ENCODE measurements at places on chromosomes 6 and 20.
A peak's percentile ranks its signal among the peaks of the same experiment; 100 is the strongest.

GRCh38 chr6:113306552-113307145 is 550.5 kb upstream of the MARCKS start:
- DNase-seq = no peak

DNA sequence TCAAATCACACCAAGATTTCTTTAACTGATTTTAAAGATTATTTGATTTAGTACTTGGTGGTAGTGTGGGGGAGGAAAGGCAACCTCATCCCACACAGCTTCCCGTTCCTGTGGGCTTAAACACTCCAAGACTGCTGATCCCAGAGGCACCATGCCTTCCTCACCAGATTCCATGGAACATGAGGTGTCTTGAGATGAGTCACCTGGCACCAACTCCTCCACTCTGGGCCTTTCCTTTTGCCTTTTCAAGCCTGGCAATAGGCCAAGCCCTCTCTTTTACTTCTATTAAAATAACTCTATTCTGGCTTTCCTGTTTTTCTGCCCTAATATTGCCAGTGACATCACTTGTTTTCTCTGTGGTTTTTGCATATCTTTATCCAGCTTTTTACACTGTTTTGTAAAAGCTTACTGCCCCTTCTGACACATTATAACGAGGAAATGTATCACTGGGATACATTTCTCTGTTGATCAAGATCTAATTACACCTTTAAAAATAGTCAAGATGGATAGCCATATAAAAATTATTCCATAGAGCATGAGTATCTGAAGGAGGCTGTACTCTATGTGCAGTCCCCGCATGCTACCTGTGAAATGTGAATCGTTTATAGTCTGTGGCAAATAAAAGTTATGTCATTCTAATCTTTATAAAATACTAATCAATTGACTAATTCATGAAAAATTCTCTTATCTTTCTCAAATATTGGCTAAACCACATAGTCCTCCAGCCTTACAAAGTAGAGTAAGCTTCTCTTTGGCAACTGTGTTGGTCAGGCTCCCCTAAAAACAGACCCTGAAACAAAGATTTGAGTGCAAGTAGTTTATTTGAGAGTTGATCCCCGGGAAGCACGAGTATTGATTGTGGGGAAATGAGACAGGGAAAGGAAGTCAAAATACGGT is 257.8 kb upstream of the KCNQ5 start:
- DNase-seq = peak; percentile 33

- no peak for DNase-seq
Observed at GRCh38 chr6:47714802-47715201, 16.4 kb downstream of the ADGRF4 start.

- no peak for DNase-seq
Observed at GRCh38 chr20:50246367-50247195, 56.0 kb downstream of the CEBPB start.

- DNase-seq = no peak
Observed at GRCh38 chr6:4736371-4736873, 39.8 kb upstream of the CDYL start.

DNA sequence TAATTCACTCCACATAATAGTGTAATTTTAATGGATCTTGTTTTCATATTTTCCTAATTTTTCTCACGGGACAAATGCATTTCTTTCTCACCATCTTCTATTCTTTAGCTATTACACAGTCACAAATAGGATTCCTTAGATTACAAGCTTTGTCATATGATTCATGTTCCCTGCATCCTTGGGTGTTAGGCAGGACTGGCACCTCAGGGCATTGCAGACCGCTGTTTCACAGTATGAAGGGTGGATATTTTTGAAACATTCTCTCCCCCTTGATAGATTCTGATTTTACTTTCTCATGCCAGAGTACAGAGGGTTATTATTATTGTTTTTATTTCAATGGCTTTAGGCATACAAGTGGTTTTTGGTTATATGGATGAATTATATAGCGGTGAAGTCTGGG is 602.5 kb downstream of the PHF3 start:
- no peak for DNase-seq

DNA sequence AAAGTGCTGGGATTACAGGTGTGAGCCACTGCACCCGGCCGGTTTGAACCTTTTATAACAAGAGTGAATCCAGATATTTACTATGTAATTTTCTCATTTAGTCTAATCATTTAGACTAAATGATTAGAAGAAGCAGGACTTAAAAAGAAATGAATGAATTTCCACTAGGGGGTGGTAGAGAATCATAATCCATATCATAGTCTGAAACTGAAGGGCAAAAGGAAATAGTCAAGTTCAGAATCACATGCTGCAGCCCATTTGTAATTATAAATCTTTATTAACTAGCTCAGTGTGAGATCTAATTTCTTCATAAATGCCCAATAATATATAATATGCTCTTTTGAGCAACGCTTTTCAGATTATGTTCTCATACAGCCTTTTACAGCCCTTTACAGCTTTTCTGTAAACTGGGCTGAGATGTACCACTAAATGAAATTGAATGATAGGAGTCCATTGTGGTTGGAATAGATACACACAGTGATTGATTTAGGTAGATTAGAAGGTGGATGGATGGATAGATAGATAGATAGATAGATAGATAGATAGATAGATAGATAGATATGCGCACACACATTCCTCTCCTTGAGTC is 31.8 kb downstream of the PSMB9 start:
- no peak for DNase-seq

DNA sequence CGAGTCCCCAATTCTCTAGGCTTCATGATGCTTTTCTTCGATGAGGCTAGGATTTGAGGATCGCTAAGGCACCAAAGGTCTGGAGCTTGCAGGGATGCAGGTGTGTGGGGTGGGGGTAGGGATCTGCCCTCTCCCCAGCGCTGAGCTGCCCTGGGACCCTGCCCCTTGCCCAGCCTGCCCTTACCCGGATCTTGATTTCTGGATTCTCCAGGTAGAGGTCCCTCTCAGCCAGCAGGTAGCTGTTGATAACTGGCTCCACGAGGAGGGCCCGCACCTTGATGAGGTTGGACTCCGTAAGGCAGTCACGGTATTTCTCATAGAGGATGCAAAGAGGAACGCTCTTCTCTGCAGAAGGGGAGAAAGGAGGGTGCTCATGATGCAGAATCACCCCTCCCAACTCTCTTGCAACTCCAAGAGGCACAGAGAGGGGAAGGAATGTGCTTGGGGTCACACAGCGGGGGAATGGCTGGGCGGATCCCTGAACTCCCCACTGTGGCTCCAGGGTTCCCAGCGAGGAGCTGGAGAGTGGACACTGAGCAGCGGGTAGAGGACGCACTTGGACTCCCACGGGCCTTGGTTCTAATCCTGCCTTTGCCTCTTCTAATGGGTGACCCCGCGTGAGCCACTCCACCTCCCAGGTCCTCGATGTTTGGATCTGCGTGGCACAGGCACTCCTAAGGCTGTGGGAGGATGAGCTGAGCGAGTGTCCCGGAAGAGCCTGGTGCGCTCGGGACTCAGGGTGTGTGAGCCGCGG is 32.7 kb downstream of the TGM2 start:
- DNase-seq = no peak

GRCh38 chr6:163900570-163900969 is 486.1 kb downstream of the QKI start:
- DNase-seq = no peak

GRCh38 chr6:136859430-136859829 is 37.0 kb downstream of the PEX7 start:
- DNase-seq = no peak

DNA sequence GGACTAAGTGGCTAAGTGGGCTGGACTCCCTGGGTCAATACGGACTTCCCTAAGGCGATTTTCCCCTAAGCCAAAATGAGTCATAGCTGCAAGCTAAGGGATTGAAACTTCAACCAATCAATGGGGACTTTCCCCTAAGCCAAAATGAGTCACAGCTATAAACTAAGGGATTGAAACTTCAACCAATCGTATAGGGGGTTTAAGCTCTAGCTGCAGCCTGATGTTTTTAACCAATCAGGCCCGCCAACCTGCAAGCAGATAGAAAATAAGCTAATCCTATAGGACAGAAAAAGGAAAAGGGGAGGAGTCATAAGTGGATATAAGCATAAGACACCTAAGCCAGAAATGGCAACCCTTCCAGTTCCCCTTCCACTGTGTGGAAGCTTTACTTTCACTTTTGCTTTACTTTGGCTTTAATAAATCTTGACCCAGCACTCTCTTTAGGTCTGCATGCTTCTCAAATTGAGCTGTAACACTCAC is 655.0 kb upstream of the HS3ST5 start:
- DNase-seq = no peak

- no peak for DNase-seq
Observed at GRCh38 chr6:152824666-152825065, 74.1 kb downstream of the VIP start.

DNA sequence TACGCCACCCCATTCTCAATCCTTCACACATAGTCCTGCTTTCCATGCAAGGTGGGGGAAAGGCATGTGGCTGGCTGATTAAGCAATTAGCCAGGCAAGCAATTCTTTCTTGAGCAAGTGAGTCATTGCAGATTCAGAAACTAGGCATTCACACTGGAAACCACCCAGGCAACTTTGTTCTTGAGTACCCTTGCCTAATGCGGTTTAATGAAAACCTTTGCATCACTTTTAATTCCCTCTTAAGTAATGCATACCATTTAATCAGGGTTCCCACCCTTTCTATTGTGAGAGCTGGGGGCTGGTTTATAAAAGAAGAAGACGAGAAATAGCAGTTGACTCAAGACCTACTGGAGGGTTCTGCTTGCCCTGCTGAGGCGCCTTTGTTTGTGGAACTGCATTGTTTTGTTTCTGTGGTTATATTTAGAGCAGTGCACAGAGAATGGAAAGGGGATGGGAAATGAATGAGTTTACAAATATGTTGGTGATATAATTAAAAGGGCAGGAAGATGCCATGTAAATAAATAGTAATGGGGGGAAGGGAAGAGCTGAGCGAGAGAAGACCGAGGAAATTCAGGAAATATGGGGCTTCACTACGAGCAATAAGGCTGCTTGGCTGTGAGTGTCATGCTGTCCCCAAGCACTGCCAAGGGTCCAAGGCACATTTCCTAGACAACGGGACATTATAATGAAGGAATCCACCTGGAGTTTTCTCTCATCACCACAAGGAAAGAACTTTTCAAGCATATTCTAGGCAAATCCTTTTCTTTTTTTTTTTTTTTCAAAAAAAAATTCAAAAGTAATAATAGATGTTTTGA is 48.8 kb upstream of the TSHZ2 start:
- peak; percentile 9 for DNase-seq

DNA sequence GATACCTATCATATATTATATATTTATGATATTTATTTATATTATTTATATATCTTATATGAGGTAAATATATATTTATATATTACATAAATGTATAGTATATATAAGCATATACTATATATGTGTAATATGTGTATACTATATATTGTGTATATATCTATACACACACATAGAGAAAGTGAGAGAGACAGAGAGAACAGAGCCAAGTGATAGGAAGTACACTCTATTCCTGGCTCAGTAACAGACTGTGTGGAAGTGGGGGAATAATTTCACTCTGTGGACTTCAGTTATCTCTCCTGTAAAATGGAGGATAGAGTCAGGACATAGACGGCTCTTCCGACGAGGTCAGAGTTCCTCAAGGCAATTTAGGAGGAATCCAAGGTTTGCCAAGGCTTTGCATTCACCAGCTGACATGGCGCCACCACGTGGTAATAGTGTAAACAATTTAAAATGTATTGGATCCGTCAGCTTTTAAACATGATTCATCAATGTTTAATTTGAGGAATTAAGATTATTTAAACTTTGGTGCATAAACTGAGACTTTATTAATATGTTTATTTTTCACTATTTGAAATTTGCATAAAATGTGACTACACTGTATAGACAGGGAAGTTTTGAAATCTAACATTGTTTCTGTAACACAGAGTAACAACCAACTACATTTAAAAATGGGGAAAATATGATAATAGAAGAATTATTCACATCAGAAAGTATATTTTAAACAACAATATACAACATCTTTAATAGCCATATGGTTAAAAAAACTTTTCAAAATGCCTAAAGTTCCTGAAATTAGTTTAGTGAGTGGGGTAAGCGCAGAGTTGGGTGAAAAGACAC is 75.4 kb upstream of the TMEM244 start:
- no peak for DNase-seq

DNA sequence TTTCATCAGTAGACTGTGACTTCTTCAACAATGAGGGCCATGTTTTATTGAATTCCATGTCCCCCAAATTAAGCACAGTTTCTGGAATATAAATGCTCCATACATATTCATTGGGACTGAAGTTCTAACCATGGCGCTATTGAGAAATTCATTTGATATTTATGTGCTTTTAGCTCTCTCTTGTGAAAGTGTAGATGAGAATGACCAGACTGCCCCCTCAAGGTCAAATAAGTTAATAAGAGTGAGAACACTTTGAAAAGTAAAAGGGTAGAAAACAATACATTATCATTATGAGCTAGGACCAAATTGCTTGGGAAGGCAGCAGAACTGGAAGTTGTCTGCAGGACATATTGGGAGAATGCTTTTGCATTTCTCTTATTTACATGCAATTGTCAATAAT is 597.9 kb downstream of the EPM2A start:
- DNase-seq = no peak

GRCh38 chr20:48904566-48905296 is 16.8 kb upstream of the ARFGEF2 start:
- peak; percentile 11 for DNase-seq

All from GOT3 (cell line).